ENCODE measurements at places on chromosomes 1 and 21.

- no peak overlapping the region for H3K4me3 ChIP-seq
- no peak for DNase-seq
- no peaks in the 10 kb centered on the region for H3K4me1 ChIP-seq
- H3K36me3 ChIP-seq: no peaks in the 10 kb centered on the region
- no peaks in the 10 kb centered on the region for H3K27me3 ChIP-seq
These were observed 28.3 kb downstream of the TP73 start for GRCh38 chr1:3680488-3681230.

DNA sequence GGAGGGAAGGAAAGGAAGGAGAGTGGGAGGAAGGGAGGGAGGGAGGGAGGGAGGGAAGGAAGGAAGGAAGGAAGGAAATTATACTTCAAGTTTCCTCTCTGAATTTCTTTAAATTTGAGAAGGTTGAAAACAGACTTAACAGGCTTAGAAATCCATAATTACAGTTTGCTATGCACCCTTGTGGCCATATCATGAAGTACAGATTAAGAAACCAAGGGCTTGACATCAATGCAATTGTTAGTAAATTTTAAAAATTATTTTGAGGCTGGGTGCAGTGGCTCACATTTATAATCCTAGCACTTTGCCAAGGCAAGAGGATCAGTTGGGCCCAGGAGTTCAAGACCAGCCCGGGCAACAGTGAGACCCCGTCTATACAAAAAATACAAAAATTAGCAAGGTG is 14.4 kb downstream of the ANP32E start:
- H3K36me3 ChIP-seq: peaks cover 33% of the 10 kb centered on the region
- no peak for DNase-seq
- no peak overlapping the region for H3K4me3 ChIP-seq
- H3K4me1 ChIP-seq: no peaks in the 10 kb centered on the region
- H3K27ac ChIP-seq: no peak overlapping the region

DNA sequence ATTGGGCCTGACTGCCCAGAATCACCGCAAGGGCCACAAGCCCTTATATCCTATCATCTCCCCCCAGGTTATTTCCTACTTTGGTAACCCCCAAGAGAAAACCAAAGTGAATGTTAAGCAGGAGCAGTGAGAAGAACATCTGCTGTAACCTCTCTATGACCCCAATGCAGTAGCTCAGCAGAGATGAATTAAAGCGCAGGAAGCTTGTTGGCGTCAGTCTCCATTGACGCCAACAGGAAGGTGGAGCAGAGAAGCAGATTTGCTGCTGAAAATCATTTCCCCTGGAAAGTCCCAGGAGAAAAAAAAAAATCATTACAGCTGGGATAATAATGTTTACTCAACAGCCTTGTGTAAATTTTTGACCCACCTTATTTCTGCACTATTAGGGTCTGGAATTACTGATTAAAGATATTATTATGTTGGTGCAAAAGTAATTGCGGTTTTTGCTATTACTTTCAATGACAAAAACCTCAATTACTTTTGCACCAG is 33.2 kb upstream of the FAM163A start:
- no peak for DNase-seq
- no peaks in the 10 kb centered on the region for H3K36me3 ChIP-seq
- no peak overlapping the region for H3K4me3 ChIP-seq
- peak overlapping the region; percentile 69 for H3K27ac ChIP-seq

- H3K4me1 ChIP-seq: no peaks in the 10 kb centered on the region
- DNase-seq: no peak
- H3K4me3 ChIP-seq: no peak overlapping the region
- H3K36me3 ChIP-seq: no peaks in the 10 kb centered on the region
- H3K27ac ChIP-seq: no peak overlapping the region
These were observed 940.6 kb downstream of the TTLL7 start for GRCh38 chr1:83058327-83058726.

DNA sequence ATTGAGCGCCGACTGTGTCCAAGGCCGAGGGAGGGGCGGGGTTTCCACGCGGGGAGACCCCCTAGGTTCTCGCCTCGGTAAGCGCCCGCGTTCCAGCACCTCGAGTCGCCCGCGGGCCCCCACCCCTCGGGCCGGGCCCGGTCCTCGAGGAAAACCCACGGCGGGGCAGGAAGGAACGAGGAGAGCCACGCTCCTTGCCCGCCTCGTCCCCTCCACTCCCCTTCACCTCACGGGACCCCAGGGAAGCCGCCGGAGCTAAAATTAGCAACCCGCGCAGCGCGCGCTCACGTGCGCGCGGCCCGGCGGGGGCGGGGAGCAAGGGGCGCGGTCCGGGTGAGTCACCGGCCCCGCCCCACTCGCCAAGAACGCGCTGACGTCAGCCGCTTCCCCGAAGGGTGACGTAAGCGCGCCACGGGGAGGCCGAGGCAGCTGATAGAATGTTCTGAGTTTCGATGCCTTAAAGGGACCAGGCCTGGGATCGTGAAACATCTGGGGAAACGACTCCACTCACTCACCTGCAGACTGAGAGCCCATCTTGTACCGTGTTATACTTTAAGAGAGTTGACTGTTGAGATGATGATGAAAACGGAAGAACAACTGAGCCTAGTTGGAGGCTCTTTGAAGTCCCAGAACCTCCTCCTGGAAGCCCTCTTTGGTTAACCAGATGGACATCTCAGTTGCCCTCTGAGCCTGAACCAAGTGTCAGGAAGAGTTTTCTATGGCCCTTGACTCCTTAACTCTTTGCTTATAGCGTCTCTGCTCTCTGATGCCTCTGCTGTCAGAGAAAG is 49.7 kb upstream of the ATF3 start:
- no peaks in the 10 kb centered on the region for H3K27me3 ChIP-seq
- H3K4me1 ChIP-seq: peaks cover 7% of the 10 kb centered on the region

DNA sequence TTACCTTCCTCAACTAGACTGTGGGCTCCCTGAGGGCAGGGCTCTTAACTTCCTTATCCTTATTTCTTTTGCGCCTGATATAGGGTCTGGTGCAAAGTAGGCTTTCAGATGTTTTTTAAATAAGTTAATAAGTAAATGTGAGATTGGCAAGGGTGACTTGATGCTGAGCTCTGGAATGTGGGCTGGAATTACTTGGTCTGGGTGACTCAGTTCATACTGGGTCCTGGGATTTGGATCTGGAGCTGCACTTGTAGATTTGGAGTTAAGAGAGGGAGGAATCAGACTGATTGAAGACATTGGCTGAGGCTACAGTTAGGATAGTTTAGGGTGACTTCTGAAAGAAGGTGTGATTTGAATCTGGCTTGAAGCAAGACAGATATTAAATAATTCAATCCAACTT is 190.9 kb downstream of the GIPC2 start:
- no peaks in the 10 kb centered on the region for H3K27me3 ChIP-seq
- no peak for DNase-seq
- H3K4me1 ChIP-seq: no peaks in the 10 kb centered on the region
- no peak overlapping the region for H3K27ac ChIP-seq
- no peak overlapping the region for H3K4me3 ChIP-seq

DNA sequence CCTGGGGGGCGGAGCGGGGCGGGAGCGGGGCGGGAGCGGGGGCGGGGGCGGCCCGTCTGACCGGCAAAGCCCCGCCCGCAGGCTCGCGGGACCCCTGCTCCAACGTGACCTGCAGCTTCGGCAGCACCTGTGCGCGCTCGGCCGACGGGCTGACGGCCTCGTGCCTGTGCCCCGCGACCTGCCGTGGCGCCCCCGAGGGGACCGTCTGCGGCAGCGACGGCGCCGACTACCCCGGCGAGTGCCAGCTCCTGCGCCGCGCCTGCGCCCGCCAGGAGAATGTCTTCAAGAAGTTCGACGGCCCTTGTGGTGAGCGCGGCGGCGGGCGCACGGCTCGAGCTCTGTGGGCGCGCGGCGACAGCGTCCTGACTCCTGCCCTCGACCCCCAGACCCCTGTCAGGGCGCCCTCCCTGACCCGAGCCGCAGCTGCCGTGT is 21.2 kb downstream of the AGRN start:
- H3K27me3 ChIP-seq: no peaks in the 10 kb centered on the region
- no peaks in the 10 kb centered on the region for H3K36me3 ChIP-seq

GRCh38 chr1:111406321-111406768 is 21.2 kb downstream of the OVGP1 start:
- H3K27me3 ChIP-seq: no peaks in the 10 kb centered on the region
- DNase-seq: peak; percentile 74
- peaks cover 12% of the 10 kb centered on the region for H3K4me1 ChIP-seq
- no peak overlapping the region for H3K4me3 ChIP-seq

- H3K4me3 ChIP-seq: no peak overlapping the region
- no peaks in the 10 kb centered on the region for H3K36me3 ChIP-seq
- no peaks in the 10 kb centered on the region for H3K27me3 ChIP-seq
- no peaks in the 10 kb centered on the region for H3K4me1 ChIP-seq
These were observed 33.5 kb downstream of the CTBS start for GRCh38 chr1:84540759-84541158.

GRCh38 chr1:143497374-143497747 is 474.4 kb downstream of the FAM72C start:
- no peaks in the 10 kb centered on the region for H3K4me1 ChIP-seq
- H3K27ac ChIP-seq: no peak overlapping the region
- no peaks in the 10 kb centered on the region for H3K27me3 ChIP-seq
- no peak overlapping the region for H3K4me3 ChIP-seq
- no peaks in the 10 kb centered on the region for H3K36me3 ChIP-seq

GRCh38 chr1:2356911-2357845 is 34.2 kb downstream of the MORN1 start:
- DNase-seq: no peak
- no peaks in the 10 kb centered on the region for H3K4me1 ChIP-seq
- no peaks in the 10 kb centered on the region for H3K27me3 ChIP-seq
- H3K27ac ChIP-seq: no peak overlapping the region
- H3K36me3 ChIP-seq: no peaks in the 10 kb centered on the region

GRCh38 chr1:56459260-56459659 is 120.1 kb downstream of the PLPP3 start:
- no peaks in the 10 kb centered on the region for H3K4me1 ChIP-seq
- H3K4me3 ChIP-seq: no peak overlapping the region
- no peaks in the 10 kb centered on the region for H3K27me3 ChIP-seq

DNA sequence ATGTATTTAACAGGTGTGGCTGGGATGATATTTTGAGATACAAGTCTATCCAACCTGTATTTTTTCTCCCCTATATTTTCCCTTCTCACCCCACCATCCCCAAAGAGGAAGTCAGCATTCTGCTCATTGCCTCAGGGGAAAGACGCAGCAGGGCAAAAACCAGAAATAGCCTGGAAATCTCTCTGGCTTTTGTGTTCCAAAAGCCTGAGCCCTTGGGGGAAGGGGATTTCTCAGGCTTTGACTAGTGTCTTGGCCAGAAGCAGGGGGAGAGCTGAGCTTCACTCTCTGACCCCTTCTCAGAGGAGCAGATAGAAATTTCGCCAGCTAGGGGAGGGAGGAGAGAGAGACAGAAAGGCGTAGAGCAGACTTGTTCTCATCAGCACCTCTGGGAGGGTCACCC is 244.7 kb downstream of the RRAGC start:
- no peak overlapping the region for H3K27ac ChIP-seq
- no peaks in the 10 kb centered on the region for H3K4me1 ChIP-seq
- no peaks in the 10 kb centered on the region for H3K36me3 ChIP-seq
- DNase-seq: no peak
- no peak overlapping the region for H3K4me3 ChIP-seq
- H3K27me3 ChIP-seq: no peaks in the 10 kb centered on the region

- peak overlapping the region; percentile 65 for H3K27ac ChIP-seq
- no peak for DNase-seq
- no peaks in the 10 kb centered on the region for H3K27me3 ChIP-seq
- peak overlapping the region; percentile 61 for H3K4me3 ChIP-seq
- no peaks in the 10 kb centered on the region for H3K36me3 ChIP-seq
These were observed 1.2 kb downstream of the ABCB10 start for GRCh38 chr1:229557200-229557850.

GRCh38 chr1:211965108-211965805 is 70.1 kb downstream of the INTS7 start:
- no peaks in the 10 kb centered on the region for H3K27me3 ChIP-seq
- H3K36me3 ChIP-seq: peaks cover 8% of the 10 kb centered on the region
- no peaks in the 10 kb centered on the region for H3K4me1 ChIP-seq
- no peak overlapping the region for H3K4me3 ChIP-seq
- DNase-seq: no peak

- H3K36me3 ChIP-seq: no peaks in the 10 kb centered on the region
- no peaks in the 10 kb centered on the region for H3K4me1 ChIP-seq
- H3K27me3 ChIP-seq: no peaks in the 10 kb centered on the region
- H3K27ac ChIP-seq: no peak overlapping the region
- no peak overlapping the region for H3K4me3 ChIP-seq
- DNase-seq: no peak
These were observed 26.3 kb upstream of the CD34 start for GRCh38 chr1:207937204-207937603.

DNA sequence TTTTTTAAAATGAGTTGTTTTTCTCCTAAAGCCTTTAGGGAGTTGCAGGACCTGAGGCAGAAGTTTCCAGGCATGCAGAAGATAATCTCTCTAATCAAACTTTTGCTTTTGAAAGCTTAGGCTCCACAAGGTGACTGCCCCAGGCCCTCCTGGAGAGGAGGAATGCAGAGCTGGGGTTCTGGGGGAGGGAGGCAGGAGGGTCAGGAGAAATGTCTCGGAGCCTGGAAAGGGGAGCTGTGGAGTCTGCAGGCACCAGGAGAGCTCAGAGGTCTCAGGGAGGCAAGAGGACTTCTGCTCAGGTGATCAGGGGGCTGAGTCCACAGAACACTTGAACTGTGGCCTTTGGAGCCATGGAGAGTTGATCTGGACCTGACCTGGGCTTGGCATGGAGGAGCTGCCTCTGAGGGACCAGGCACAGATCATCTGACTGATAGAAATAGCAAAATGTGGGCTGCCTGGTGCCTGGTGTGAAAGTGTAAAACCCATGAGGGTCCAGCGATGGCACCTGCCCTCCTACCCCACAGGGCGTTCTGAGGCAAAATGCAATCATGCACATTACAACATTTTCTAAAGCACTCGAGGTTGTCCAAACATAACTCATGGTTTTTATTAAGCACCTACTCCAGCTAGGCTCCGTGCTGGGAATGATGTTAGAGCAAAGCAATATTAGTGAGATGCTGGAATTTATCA is 10.0 kb upstream of the ABCG1 start:
- no peak for DNase-seq
- H3K36me3 ChIP-seq: no peaks in the 10 kb centered on the region
- H3K27ac ChIP-seq: no peak overlapping the region
- no peaks in the 10 kb centered on the region for H3K4me1 ChIP-seq

DNA sequence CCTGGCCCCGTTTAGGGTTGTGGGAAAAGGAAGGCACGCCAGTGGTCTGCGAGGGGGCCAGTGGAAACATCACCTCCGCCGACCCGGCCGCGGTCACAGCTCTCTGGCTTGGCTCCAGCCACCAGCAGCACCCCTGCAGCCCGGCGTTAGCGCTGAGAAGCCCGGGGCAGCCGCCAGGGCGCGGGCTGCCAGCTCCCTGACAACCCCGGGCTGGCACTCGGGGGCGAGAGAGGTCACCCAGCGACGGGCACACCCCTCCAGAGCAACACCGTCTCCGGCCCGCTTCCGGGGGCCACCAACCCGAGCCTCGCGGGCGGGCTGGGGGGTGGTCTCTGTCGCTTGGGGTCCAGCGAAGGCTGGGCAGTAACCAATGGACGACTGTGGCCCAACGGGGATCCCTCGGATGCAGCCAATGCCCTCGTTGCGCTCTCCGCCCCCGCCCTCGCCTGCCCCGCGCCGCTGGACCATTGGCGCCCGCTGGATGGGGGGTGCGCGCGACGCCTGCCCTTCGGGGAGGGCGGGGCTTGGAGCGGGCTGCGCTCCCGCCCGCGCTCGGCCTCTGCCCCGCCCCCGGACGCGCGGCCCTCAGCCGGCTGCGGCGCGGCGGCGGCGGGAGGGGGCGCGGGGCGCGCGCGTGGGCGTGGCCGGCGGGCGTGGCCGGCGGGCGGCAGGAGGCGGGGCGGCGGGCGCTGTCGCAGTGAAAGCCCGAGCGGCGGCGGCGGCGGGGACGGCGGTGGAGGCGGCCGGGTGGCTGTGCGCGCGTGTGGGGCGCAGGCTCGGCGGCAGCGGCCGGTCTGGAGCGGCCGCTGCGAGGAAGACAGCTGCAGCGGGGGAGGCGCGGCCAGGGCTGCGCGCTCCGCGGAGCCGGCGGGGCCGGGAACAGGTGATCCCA is at the start of gene MAN1C1:
TSS of gene MAN1C1 (plus strand) at position 697 of the 892 bp plus-strand sequence. CDS start 1,007 bp downstream, outside the sequence.
- H3K27ac ChIP-seq: peak within 1 kb of the TSS; percentile 84
- H3K27me3 ChIP-seq: no peaks in the 10 kb centered on the region
- H3K4me3 ChIP-seq: peak within 1 kb of the TSS; percentile 76
- H3K36me3 ChIP-seq: peaks cover 4% of the 10 kb centered on the region
- peaks cover 13% of the 10 kb centered on the region for H3K4me1 ChIP-seq
